Sigmoid colon (tissue), 7 donors: ENCODE measurements at places on chromosomes 5 and 9. TPM values are rescaled to one million over a fixed set of nuclear protein-coding genes. Genes with fewer than 3 reads are reported as not detected.

DNA sequence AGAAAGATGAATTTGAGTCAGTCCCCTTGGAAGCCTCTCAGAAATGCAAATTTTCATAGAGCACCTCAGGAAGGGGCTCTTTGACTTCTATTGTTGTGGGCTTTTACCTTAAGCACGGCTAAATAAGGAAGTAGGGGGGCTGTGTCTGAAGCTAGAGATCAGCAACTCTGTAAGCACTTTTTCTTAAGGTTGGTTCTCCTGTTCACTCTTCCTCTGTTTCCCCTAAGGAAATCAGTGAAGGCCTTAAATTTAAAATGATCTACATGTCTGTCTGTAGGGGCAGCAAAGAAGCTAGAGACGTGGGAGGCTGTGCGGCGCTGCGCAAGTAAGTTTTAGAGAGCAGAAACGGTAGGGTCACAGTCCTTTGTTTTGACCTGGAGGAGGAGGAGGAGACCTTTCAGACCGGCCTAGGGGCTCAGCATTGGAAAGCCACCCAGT is 1.2 kb upstream of the CDC14B start:
- DNase-seq, result no peak

DNA sequence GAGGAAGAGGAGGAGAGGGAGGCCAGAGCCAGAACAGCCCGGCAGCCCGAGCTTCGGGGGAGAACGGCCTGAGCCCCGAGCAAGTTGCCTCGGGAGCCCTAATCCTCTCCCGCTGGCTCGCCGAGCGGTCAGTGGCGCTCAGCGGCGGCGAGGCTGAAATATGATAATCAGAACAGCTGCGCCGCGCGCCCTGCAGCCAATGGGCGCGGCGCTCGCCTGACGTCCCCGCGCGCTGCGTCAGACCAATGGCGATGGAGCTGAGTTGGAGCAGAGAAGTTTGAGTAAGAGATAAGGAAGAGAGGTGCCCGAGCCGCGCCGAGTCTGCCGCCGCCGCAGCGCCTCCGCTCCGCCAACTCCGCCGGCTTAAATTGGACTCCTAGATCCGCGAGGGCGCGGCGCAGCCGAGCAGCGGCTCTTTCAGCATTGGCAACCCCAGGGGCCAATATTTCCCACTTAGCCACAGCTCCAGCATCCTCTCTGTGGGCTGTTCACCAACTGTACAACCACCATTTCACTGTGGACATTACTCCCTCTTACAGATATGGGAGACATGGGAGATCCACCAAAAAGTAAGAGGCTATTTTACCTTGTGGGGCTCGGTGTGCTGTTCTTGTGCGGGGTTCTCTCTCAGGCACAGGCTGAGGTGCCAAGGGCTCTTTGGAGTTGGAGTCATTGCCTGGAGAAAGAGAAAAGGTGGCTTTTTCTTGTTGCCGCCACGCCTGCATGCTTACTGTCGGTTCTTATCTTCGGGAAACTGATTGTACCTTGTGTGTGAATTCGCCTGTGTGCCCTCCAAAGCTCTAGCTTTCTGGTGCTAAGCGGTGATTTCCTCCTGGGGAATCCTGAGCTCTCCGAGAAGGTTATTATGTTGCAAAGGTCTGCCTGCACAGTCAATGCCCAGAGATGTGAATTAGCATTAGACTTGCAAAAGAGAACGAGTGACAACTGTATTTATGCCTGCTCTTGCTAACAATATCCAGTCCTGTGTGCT is at the start of gene ISL1:
TSS of gene ISL1 (plus strand) at position 318 of the 991 bp plus-strand sequence. CDS start at position 542, 224 bp downstream.
- DNase-seq, result peak; percentile 90

CORO2A gene
- 1.7 TPM for total RNA-seq

DNA sequence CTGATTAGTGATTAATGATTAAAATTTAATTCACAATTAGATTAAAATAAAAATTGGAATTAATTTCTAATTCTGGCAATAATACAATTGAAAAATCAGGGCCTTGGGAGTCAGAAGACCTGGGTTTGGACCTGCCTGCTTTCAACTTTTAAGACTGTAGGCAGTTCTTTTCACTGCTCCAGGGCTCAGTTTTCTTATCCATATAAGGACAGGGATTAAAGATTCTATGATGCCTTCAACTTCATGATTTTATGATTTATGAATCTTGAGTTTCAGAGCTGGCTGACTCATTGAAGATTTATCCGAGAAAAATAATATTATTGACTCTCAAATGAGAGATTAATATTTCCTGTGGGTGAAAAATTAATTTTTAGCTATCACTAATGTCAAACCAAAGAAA is 208.6 kb upstream of the ANKH start:
- no peak for DNase-seq

- DNase-seq, result no peak
Measured at GRCh38 chr9:4494332-4494731, 4.1 kb downstream of the SLC1A1 start.

PGGT1B gene
- 11.4 TPM for total RNA-seq

SMIM33 gene
- not detected for total RNA-seq

DNA sequence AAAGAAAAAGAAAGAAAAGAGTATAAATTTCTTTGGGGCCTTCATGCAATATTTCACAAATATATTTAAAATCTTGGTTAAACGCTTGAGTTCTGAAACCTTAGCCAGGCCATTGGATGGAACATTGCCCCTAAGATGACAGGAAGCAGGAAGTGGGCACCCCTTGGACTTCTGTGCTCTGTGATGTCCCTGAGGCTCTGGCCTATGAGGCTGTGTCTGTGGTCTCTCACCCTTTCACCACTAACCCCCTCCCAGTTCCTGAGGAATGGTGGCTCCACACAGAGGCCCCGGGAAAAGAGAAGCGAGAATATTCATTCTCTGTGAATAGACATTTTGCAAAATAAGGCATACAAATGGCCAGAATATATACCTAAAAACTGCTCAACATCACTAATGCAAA is 320.5 kb upstream of the PANK3 start:
- no peak for DNase-seq

DNA sequence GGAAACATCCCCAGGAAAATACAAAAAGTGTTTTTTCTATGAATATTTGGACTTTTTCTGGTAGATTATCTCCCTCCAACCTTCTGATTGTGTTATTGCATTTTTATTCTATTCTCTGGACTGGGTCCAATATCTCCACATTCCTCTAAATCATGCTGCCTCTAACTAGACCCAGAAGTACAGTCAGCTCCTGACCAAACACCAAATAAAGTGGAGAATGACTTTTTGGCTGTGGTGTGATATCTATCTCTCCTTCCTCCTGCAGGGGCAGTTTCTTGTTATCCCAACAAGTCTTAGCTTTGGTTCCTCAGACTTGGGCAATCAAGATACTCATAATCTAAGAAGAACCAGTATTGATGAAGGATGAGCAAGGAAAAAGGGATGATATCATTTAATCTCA is 3.2 kb upstream of the RAI14 start:
- DNase-seq, result no peak

GRCh38 chr5:143041972-143042770 is 272.0 kb downstream of the ARHGAP26 start:
- no peak for DNase-seq

GRCh38 chr9:69190863-69191181 is 16.7 kb downstream of the TJP2 start:
- no peak for DNase-seq

GRCh38 chr9:98652741-98653140 is 56.0 kb downstream of the GABBR2 start:
- DNase-seq, result no peak

MIER3 gene
- 27.3 TPM for total RNA-seq

GRCh38 chr9:105243015-105243686 is 1.3 kb upstream of the SLC44A1 start:
- DNase-seq, result no peak

MINAR2 gene
- total RNA-seq, result not detected

CD72 gene
- total RNA-seq, result 0.95 TPM

INSL6 gene
- total RNA-seq, result not detected

C5orf58 gene
- total RNA-seq, result not detected

DNA sequence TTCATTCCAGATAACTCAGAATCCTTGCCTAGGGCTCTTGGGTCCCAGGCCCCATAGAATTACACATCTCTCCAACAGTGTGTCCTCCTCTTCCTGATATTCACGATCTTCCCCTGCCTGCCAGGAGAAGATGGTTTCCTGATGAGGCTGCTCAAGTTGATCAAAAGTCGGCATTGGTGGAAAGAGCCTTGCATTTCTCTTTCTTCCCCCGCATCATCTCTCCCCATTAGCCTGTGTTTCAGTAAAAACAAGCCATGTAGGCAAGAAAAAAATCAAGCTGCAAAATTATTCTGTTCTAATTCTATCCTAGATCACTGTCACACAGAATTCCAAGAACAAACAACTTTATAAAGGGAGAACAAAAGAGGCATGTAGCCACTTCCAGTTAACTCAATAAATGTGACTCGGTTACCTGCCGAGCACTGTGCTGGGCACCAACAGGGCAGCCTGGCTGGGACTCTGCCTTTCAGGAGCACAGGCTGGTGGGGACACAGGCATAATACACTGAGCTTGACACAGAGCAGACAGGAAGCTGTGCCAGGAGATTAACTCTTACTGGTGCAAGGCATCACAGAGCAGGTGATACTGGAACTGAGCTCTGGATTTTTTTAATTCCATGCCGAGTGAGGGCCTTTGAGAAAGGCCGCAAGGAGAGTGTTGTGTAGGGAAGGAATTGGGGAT is 25.6 kb downstream of the TMOD1 start:
- DNase-seq, result no peak

MAST4 gene
- 19.3 TPM for total RNA-seq

ANGPTL2 gene
- total RNA-seq, result 96.7 TPM

GRCh38 chr5:59418808-59419207 is 474.7 kb downstream of the PDE4D start:
- DNase-seq, result no peak

- DNase-seq, result no peak
Measured at GRCh38 chr9:95055851-95056551, 261.5 kb downstream of the FANCC start.

DNA sequence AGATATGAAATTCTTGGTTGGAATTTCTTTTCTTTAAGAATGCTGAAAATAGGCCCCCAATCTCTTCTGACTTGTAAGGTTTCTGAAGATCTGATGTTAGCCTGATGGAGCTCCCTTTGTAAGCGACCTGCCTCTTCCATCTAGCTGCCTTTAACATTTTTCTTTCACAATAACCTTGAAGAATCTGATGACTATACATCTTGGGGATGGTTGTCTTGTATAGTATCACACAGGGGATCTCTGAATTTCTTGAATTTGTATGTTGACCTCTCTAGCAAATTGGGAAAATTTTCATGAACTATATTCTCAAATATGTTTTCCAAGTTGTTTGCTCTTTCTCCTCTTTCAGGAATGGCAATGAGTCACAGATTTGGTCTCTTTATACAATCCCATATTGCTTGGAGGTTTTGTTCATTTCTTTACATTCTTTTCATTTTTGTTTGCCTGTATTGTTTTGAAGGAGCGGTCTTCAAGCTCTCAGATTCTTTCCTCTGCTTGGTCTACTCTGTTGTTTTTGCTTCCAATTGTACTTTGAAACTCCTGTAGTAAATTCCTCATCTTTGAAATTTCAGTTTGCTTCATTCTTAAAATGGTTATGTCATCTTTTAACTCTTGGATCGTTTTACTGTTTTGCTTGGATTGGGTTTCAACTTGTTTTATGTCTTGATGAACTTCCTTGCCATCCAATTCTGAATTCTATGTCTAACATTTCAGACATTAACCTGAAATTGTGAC is 245.2 kb upstream of the TARS1 start:
- no peak for DNase-seq

DNA sequence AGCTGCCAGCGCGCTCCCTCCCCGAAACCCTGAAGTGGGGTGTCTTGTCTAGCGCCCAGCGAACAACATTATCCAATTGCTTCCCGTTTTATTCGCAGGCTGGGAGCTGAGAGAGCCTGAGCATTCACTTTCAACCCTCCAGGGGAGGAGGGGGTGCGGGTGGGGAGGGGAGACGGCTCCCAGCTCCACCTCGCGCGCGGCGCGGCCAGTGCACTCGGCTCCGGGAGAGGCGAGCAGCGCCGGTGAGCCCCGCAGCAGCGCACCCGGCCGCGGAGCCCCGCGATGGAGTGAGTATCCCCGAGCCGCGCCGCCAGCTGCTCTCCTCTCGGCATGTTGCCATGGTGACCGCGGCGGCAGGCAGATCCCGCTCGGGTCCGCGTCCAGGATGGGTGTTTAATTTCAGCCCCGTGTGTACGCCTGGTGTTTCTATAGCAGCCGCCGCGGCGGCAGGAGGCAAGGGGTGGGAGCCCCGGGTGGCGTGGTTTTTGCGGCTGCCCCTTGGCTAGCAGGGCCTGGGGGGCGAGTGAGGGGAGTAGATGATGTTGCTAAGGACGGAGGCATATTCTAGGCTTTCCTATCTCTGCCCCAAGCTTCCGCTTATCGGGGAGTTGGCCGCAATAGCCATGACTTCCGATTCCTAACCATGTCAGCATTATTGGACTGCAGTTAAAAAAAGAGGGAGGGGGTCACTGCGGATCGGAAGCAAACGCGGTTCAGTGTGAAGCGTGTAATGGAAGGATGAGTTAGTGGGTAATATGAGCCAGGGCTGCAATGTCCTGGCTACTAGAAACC is 139.2 kb upstream of the PALM2AKAP2 start:
- peak; percentile 64 for DNase-seq

SIT1 gene
- 0.82 TPM for total RNA-seq

SWI5 gene
- 18.0 TPM for total RNA-seq

CDC14B gene
- 20.7 TPM for total RNA-seq

- no peak for DNase-seq
Measured at GRCh38 chr5:68139611-68140441, 75.7 kb upstream of the PIK3R1 start.

DNA sequence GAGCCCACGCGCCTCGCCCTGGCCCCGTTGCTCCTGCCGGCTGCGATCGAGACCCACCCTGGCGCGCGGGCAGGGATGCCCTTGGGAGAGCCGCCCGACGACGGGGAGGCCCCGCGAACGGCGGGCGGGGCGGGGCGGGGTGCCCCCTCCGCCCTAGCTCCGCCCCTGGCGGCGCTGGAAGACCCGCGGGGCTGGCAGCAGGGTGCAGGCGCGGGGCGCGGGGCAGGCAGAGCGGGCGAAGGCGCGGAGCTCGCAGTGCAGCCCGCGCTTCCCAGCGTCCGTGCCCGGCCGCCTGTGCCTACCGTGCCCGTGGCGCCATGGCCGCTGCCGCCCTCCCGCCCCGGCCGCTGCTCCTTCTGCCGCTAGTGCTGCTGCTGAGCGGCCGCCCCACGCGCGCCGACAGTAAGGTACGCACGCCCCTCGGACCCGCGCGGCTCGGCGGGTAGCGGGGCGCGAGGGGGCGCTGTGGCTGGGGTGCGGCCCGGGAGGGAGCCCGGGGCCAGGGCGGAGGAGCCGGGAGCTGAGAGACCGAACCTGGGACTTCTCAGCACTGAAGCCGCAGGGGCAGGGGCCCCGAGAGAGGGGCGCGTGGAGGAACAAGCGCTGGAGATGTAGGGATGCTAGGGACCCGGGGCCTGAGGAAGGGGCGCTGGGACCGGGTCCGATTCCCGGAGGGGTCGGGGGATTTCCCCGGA is at the start of gene OLFML2A:
TSS of gene OLFML2A (plus strand) at position 180 of the 695 bp plus-strand sequence. CDS start at position 318, 138 bp downstream.
- DNase-seq, result peak; percentile 72
